Thoracic aorta (tissue), 2 donors: ENCODE measurements at places on chromosomes 4 and X.

DNA sequence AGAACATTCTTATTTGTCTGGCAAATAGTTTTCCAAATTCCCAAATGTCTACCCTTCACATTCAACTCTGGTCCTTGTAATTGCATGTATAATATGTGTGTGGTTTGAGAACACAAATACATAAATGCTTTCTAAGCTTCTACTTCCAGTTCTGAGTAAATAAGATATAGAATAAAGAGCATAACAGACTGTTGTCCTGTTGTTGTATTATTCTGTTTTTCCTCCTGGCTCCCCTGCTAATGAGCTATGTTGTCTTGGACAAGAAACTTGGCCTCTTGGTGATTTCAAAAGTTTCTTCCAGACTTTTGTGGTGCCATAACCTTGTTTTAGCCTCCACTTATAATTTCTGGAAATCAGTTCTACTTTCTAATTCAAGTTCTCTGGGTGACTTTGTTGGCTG lies 75.3 kb upstream of the USP38 start:
- DNase-seq, result no peak
- peak overlapping the region; percentile 16 for H3K27ac ChIP-seq
- no peaks in the 10 kb centered on the region for H3K27me3 ChIP-seq
- no peak overlapping the region for H3K4me3 ChIP-seq
- H3K36me3 ChIP-seq, result no peaks in the 10 kb centered on the region

DNA sequence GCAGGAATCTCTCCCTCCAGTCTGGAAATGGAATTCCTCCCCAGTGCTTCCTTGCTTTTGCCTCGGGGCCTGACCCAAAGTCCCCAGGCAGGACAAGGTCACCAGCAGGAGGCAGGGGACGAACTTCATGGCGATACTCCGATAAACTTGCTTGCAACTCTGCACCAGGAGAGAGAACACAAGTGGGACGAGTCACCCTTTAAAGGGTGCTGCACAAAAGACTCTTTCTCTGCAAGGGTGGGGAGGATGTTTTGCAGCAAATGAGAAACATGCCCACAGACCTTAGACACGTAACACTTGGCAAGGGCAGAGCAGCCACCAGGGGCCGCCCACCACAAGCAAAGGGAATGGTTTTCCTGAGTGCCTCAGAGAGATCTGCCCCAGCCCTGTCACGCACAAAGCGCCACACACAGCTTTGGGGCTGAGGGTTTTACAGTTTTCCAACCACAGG lies at the start of gene FGFBP2:
TSS of gene FGFBP2 (minus strand) at position 175 of the 451 bp plus-strand sequence. CDS start at position 129, 46 bp downstream.
- no peak within 1 kb of the TSS for H3K27ac ChIP-seq
- no peak for DNase-seq
- H3K36me3 ChIP-seq, result no peaks in the 10 kb centered on the region
- H3K4me3 ChIP-seq, result no peak within 1 kb of the TSS
- no peaks in the 10 kb centered on the region for H3K27me3 ChIP-seq

DNA sequence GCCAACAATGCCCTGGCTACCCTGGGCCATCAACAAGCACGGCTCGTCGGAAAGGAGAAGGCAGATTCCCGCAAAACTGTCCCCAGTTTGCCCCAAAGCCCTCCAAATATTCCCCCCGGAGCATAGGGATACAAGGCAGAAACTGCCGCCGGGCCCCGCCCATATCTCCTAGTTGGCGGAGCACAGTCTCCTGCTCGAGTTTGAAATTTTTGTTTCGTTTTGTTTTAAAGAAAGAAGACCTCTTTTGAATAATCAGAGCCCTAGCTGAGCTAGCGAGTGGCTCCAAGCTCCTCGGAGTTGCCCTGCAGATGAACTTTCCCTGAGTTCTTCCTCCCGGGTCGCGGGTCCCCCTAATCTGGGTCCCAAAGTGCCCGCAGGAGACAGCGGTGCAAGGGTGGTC lies 138.1 kb upstream of the ZIC3 start:
- H3K4me3 ChIP-seq, result peak overlapping the region; percentile 74
- no peaks in the 10 kb centered on the region for H3K27me3 ChIP-seq
- no peak overlapping the region for H3K27ac ChIP-seq
- no peak for DNase-seq
- H3K4me1 ChIP-seq, result peaks cover 7% of the 10 kb centered on the region

GRCh38 chr4:122784261-122784660 lies 42.4 kb upstream of the FGF2 start:
- no peak for DNase-seq
- H3K4me1 ChIP-seq, result peaks cover 12% of the 10 kb centered on the region
- H3K4me3 ChIP-seq, result no peak overlapping the region
- no peaks in the 10 kb centered on the region for H3K27me3 ChIP-seq
- H3K36me3 ChIP-seq, result no peaks in the 10 kb centered on the region

GRCh38 chr4:42596918-42597317 lies 60.0 kb downstream of the ATP8A1 start:
- no peaks in the 10 kb centered on the region for H3K4me1 ChIP-seq
- H3K4me3 ChIP-seq, result no peak overlapping the region
